ENCODE measurements at places on chromosomes 6 and 20. TPM values are rescaled to one million over a fixed set of nuclear protein-coding genes. Genes with fewer than 3 reads are reported as not detected.

DNA sequence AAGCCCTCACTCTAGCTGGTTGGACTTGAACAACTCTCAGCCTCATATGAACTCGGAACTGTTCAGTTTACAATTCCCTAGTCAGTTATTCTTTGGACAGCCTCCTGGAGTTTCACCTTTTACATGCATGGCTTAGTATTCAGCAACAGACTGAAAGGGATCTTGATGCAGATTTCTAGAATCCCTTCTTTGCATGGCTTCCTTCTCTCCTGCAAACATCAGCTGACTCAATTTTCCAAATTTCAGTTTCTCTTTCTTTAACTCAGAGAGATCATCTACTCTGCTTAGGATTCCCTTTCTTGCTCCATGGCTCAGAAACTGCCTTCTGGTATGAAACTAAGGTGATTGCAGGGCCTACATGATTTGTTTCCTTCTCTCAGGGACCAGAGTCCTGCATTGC is 99.6 kb downstream of the CEP57L1 start:
- DNase-seq: no peak

DNA sequence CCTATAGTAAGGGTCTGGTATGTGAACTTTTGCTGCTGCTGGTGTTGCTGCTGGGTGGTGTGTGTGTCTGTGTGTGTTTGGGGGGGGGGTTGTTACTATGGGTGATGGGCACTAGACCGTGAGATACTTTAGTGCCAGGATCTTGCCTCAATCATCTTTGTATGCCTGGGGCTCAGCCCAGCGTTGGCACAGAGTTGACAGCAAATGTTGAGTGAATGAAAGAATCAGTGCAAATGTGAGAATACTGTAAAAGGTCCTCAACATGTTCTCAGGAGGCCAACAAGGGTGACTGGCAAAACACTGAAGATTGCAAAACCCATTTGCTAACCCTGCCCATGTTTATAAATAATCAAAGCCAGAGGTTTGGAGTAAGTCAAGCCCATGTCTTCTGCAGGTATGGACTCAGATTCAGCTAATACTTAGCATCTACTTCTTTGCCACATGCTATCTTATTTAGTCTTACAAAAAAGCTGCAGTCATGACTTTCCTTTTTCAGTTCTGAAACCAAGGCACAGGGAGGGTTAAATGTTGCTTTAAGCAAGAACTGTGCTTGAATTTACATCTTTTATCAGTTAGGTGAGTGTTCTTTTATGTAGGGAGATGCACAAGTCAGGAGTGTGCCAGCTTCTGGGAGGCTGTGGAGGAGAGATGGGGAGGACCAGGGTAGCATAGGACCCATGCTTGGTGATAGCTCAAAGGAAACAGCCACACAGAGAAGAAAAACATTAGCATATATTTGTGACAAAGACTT is 125.3 kb upstream of the SPACA1 start:
- DNase-seq: no peak

GRCh38 chr20:39851459-39851858 is 837.6 kb downstream of the MAFB start:
- DNase-seq: no peak

DNA sequence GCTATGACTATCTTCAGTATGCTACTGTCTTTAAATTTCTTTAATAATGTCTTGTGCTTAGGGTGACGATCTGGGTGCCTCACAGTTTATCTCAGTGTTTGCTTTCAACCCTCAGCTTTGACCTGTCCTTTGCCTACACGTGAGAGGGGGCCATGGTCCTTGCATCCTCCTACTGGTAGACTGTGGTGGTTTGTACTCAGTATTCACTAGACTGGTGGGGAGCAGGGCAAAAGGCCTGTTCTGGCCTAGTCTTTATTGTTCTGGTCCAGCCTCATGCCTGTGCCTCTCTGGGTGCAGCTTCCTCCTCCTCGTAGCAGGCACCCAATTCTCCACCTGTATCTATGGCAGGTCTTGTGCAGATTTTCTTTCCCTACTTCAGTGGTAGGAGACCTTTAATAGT is 354.9 kb downstream of the CD109 start:
- no peak for DNase-seq

GRCh38 chr20:52924411-52925271 is 47.5 kb upstream of the TSHZ2 start:
- DNase-seq: no peak

GRCh38 chr6:84910906-84911607 is 146.7 kb upstream of the TBX18 start:
- peak; percentile 73 for DNase-seq

GRCh38 chr20:13029687-13030375 is 21.1 kb downstream of the SPTLC3 start:
- no peak for DNase-seq

DNA sequence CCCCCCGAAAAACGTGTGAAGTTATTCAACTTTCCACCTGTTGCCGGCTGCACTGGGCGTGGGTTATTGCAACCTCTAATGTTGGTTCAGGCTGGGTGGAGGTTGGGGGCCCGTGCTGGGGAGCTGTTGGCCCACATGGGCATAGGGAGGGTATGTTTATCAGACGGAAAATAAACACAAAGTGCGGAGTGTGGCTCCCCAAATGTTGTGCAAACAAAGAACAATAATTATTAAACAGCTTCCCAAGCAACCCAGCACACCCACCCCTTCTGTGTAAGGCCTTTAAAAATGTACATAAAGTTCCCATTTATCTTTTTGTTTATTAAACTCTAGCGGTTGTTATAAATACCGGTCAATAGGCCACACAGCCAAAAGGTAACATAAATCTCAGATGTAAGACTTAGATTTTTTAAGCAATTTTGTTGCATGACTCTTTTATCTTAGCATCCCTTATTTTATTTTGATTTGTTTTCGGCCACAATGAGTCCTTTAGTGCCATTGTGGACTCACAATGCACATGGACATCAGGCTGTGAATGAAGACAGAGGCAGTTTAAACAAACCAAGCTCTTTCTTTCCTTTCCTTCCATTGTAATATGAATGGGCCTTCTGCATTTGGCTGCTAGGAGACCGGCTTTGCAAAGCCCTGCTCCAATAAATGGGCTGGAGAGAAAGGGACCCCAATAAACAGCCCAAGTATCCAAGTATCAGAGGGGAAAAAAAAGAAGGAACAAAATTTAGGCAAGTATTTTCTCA is 6.9 kb upstream of the DLL1 start:
- no peak for DNase-seq

DNA sequence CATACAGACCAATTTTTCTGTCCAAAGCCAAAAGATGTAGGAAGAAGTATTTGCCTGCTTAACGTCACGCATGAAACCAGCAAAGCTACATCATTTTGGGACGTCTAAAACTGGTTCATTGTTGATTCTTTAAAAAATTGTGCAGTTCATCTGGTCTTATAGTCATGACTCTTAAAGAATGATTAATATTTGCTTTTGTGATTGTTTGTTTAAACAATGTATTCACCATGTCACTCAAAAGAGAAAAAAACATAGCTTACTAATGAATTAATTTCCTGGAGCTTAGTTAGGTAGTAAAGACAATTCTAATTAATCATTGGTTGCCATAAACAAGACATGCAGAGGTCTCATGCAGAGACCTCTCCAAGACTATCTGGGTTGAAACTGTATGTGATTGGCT is 157.3 kb downstream of the RPS12 start:
- DNase-seq: no peak

GRCh38 chr20:62662422-62662821 is 20.1 kb downstream of the SLCO4A1 start:
- no peak for DNase-seq

DNA sequence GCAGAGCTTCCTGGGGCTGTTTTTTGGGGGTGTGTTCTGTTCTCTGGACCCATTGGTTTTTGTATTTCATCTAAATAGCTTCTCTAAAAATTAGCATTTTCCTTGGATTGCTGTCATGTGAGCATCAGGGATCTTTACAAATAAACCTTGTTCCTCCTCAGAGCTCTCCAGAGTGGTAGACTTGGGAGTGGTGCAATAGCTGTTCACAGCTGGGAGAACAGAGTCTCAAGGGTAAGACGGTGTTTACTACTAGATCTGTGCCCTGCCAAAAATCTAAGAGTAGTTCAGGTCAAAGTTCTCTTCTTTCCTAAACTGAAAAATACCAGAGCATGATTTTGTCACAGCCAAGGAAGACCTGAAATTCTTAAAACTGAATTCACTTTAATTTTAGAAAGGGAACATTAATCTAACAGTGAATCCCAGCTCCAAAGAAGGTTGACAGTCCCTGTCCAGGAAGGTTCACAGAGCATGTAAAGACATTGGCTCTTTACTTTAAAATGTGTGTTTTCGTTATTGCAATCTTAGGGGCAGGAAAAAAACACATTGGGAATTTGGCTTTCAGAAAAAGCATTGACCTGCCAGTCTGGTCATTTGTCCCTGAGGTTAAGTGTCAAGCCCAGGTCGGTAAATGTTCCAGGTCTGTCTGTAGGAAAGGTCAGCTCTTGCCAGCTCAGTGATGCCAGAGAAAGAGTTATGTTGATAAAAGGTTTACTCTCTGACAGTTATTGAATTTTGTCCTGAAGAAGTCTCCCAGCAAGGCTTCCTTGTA is 43.3 kb downstream of the VAPB start:
- DNase-seq: no peak

DNA sequence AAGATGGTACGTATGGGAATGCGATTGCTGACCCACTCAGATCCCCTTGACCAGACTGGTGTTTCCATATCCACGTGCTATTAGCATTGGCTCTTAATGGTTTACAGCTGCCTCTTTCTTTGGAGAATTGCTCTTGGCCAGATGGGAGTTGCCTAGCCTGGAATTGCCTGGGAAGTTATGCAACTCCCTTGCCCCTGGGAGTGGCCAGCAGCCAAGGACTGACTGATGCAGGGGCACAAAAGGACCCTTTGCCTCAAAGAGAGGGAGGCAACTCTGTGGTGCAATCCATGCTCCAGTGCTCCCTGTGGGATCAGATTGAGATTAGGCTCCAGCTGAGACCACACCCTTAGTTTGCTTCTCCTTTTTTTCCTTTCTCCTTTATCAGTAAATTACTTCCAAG is 203.5 kb upstream of the JAG1 start:
- no peak for DNase-seq

DNA sequence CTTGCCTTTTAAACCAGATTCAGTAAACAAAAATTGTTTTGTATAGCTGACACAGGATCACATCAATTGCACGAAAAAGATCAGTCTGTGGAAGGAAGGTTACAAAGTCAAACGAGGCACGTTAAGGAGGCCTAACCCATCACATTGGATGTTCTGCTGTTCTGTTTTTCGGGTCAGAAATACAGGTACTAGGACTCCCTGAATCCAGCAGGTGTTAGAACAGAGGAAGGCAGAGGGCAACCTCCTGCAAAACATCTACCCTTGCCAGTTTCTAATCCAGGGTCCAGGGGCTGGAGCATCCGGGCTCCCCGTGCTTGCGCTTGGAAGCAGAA is 64.6 kb downstream of the PLG start:
- no peak for DNase-seq

GRCh38 chr6:118706702-118707101 is 55.3 kb upstream of the CEP85L start:
- DNase-seq: no peak

DNA sequence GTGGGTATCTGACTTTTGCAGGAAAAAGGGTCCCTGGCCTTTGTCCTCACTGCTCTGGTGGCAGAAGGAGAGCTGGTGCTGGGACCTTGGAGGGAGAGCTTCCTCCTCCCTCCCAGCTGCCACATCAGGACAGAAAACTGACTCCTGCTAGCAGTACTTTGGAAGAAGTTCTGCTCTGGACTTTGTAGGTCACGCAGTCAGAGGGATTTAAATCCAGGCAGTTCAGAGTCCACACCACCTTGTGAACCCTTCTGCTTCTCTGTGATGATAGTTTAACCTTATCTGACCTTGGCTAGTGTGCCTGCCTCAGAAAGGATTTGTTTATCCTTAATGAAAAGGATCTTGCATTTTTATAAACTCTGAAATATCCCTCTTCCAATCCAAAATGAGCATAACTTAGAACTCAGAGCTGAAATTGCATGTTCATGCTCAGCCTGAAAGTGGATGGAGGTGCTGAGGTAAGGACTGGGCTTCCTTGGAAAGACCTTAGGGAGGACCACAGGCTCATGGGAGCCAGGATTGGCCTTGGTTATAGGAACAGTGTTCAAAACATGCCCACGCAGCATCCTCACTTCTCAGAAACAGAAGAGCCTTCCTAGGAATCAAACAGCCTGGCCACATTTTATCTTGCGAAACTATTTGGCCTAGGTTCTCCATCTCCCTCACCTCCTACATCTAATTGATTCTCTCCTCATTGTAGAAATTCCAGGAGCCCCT is 123.9 kb upstream of the SASH1 start:
- DNase-seq: no peak

DNA sequence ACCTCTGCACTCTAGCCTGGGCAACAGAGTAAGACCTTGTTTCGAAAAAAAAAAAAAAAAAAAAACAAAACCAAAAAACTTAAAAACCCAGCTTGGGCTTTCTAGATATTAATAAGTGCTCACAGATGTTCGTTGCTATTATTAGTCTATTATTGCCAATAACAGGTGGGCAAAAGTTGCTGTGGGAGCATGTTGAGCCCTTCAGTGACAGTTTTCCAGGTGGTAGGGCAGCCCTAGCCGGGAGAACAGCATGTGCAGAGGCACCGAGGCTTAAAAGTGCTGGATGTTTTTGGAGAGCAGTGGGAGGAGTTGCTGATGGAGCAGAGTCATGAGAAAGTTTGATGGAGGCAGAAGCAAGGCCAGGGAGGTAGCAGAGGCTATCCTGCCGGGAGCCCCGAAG is 4.4 kb downstream of the PPP1R16B start:
- DNase-seq: no peak

DNA sequence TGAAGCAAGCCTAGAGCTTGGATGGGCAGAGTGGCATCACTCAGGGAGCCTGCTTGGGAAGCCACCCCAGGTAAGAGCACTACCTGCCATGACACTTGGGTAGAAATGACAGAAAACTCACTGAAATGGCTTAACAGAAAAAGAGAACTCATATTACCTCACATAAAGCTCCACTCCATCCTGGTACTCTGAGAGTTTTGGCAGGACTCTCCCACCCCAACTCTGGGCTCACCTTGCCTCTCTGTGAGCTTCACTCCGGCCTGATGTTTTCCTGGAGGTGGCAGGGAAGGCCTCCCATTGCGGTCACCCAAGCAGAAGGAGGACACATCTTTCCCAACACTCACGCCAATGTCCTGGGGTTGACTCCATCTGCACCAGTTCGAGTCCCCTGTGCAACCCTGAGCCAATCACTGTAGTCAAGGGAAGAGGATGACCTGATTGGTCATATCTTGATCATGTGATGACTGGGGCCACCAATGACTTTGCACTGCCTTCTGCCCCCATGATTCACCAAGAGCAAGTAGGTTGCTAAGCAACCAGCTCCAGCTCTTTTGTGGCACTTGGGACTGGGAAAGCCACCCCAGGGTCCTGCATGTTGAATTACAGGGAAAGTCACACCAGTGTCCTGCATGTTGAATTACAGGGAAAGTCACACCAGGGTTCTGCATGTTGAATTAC is 446.1 kb upstream of the SULF2 start:
- no peak for DNase-seq

- no peak for DNase-seq
These were observed 162.8 kb downstream of the TENT5A start for GRCh38 chr6:81589465-81590313.

Gene TP53INP2
- total RNA-seq: 3.8 TPM

Gene HMGCLL1
- 4.8 TPM for total RNA-seq

Gene MCCD1
- total RNA-seq: not detected

Gene LRRC73
- total RNA-seq: 0.20 TPM

Gene PARD6B
- total RNA-seq: 9.3 TPM

Gene MLIP
- total RNA-seq: 11.5 TPM

Gene MYT1
- total RNA-seq: 0.20 TPM

Gene MCHR2
- total RNA-seq: not detected

Gene KLHDC3
- total RNA-seq: 82.3 TPM

Gene MATN4
- total RNA-seq: 0.99 TPM

Gene TLDC2
- 0.59 TPM for total RNA-seq

Gene SPATA25
- total RNA-seq: 0.69 TPM
